Activated T-helper 9 cell treated with anti-CD3 and anti-CD28 coated beads, Interleukin-2, amount 50 U/mL, for 16 hours (primary cell): ENCODE measurements at places on chromosomes 16 and 17.
A peak's percentile ranks its signal among the peaks of the same experiment; 100 is the strongest.

GRCh38 chr17:44202756-44203155 lies 3.1 kb upstream of the ATXN7L3 start:
- no peak for DNase-seq

DNA sequence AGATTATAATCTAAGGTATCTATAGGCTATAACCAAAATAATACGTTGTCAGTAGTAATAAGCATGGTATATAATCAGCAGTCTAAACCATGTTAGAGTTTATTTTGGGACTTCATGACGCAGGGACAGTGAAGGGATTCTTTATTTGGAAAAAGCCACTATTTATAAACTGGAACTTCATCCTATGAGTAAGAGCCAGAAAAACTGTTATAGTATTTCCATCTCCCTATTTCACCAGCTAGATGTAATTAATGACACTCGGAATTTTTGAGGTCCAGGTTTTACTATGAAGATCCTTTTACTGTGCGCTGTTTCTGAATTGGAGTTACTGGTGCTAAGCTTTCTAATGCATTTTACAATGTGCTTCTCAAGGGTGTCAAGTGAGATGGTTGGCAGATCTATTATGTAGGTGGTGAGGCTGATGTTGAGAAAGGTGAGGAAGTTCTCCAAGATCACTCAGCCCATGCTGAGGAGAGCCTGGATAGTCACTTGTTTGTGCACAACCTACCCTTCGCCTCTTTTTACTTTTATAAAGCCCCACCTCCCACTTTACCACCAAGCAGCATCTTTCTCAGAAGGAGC lies 149.3 kb downstream of the MSI2 start:
- no peak for DNase-seq

DNA sequence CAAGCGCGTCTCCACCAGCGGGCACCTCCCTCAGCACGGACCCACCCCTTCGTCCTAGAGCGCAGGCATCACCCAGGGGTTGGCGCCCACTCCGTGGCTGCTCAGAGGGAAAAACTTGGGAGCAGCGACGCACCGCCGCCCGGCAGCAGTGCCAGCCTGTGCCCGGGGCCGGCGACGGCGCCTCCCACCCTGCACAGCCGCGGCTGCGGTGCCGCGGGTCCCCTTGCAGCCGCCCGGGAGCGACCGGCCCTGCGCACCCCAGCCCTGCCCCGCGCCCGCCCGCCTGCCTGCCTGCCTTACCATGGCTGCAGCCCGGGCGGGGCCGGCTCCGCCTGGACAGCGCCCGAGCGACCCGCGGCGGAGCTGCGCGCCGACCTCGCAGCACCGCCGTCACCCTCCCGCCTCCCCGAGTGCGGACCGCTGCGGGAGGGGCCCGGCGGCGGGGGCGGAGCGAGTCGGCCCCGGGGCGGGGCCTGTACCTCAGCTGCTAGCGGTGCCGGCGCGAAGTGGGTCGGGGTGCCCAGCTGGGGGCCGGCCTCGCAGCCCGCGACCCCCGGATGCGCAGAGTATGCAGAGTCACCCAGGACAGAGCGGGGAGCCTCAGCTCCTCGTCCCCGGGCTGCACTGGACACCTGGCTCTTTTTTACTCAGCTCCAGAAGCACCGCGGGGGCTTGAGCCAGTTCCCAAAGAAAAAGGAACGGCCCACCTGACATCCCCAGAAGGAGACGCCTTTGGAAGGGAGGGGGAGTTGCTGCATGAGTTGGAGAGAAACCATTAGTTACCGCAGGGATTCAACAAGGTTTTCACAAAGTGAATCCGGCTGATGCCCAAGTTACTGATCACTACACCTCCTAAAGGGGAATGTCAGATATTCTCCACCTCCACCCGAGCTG lies 17.5 kb upstream of the MTMR4 start:
- peak; percentile 51 for DNase-seq

DNA sequence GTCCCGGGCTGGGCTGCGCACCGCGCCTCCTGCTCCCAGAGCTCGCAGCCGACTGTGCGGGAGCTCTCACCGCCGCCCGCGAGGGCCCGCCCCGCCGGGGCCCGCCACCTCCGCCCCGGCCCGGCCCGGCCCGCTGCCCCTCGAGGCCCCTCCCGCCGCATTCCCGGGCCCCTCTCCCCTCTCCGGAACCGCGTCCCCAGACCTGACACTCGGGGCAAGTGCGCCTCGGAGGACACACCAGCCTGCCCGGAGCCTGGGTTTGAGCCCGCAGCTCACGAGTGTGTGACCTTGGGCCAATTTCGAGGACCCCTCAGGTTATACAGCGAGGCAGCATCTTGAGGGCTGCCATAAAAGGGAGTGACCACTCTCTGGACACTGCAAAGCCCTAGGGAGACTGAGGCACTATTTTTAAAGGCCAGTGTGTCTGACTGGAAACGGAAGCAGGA lies 2.0 kb upstream of the GRIN2C start:
- DNase-seq, result no peak

DNA sequence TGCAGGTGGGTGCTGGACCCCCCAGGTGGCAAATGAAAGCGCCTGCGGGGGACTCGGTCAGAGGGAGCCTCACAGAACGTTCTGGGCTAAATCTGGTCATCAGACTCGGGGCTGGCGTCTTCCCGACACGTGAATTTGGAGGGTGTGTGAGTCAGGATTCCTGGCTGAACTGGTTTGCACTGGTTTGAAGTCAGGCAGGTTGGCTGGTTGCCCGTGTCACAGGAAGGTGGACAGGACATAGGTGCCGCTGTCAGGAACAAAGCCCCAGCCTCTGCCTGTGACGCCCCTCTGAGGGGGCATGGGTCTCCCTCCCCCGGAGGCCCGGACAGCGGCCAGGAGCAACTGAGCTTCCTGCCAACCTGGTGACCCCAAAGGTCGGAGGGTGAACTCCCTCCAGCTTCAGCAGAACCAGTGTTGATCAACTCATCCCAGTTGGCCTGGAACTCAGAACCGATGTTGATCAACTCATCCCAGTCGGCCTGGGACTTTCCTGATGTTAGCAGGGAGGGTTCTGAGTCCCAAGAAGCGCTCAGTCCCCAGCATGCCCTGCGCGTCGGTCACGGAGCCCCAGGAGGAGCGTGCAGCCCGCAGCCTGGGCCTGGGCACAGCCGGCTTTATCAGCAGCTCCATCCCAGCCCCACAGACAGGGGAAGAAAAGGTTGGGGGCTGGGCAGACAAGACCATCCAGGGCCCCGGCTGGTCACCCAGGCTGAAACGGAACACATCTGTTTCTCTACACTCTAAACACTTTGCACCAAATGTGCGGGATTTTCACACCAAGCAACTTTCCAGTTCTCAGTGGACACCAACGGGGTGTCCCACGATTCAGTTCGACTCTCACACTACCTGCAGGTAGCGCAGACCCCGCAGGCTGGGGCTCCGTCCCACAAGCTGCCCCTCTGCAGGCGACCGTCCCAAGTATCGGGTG lies 14.4 kb upstream of the METRNL start:
- DNase-seq, result no peak

DNA sequence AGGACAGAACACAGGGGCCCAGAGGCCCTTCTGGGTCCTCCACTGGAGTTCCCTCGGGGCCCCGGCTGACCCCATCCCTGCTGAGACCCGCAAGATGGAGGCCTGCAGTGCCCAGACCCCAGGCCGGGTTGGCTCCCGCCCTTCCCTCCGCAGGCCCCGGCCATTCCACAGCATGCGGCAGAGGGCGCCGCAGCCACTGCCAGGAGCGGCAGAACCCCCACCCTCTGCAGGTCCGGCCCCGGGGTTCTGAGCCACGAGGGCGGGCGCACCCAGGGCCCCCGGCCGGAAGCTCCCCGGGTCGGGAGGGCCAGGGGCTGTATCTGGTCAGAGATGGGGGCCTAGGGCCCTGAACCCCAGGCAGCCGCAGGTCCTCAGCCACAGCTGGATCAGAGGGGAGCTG lies 2.4 kb upstream of the PERCC1 start:
- peak; percentile 25 for DNase-seq
